ENCODE measurements at places on chromosomes 7 and 10.
A peak's percentile ranks its signal among the peaks of the same experiment; 100 is the strongest.

DNA sequence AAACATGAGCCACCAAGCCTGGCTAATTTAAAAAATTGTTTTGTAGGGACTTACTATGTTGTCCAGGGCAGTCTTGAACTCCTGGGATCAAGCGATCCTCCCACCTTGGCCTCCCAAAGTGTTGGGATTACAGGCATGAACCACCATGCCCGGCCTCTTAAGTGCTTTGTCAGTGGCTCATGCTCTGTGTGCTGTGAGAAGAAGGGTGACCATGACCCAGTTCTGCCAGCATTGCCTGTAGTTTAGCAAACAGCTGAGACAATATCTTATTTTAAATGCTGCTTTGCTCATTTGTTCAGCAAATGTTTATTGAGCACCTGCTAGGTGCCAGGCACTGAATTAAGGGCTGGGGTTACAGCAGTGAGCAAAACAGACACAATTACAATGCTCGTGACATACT lies 9.0 kb downstream of the ADCK2 start:
- no peak for DNase-seq

DNA sequence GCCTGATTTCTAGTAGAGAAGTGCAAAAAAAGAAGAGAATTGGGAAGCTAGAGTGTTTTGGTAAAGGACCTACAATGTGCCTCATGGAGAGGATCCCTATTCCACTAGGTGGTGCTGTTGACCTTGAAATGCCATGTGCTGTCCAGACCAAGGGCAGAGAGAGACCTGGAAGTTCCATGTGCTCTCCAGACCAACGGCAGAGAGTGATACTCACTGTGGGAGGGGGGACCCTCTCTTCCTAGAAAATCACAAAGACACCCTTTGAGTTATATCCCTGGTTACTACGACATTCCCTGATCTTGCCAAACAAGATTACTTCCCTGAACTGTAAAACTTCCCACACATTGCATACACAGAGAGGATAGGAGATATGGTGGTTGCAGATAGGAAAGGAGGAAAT lies 212.7 kb upstream of the ZNF804B start:
- peak; percentile 2 for DNase-seq

- DNase-seq = no peak
Observed at GRCh38 chr7:118689403-118689802, 464.9 kb downstream of the ANKRD7 start.

- DNase-seq = no peak
Observed at GRCh38 chr10:126584836-126585235, 85.7 kb downstream of the C10orf90 start.

DNA sequence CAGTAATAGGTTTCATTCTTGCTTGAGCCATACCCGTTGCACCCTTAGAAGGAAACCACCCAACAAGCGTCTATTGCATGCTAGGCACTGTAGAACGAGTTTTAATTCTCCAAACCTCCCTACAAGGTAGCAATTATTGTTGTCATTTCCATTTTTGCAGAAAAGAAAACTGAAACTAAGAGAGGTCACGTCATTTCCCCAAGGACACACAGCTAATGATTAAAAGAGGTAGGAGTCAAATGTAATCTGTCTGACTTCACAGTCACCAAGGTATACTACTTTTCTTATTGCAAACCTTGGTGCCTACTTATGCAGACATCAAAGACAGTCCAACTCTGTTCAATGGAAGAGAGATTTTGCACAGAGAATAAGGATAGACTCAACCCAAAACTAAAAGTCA lies 49.1 kb upstream of the C1QL3 start:
- no peak for DNase-seq

DNA sequence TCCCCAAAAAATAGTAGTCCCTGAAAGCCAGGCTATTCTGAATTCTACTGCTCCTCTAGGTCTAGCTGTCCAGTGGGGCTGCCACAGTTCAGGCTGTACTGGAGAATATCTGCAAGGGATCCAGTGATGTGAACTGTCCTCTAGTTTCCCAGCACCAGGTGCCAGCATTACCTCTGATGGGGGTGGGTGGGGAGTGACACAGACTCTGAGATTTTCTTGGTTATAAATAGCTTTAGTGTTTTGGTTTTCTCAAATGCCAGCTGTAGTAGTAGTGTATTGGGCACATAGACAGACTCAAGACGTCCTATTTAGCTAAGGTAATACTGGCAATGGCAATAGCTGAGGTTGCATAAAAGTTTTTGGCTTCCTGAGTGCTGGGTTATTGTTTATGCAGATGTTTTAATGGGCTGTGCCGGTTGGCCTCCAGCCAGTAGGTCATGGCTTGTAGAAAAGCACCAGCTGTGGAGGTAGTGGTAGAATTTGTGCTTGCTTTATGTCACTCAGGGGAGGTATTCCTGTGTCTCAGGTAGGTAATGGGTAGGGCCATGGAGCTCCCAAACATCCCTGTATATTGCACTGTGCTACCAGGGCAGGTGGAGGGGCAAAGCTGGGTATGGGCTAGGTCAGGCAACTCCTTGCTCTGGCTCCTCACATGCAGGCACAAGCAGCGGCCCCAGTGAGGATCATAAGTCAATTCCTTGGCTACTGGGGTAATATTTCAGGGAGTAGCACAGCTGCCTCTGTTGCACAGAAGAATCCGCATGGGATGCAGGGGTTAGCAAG lies 338.7 kb upstream of the LRRTM3 start:
- no peak for DNase-seq

DNA sequence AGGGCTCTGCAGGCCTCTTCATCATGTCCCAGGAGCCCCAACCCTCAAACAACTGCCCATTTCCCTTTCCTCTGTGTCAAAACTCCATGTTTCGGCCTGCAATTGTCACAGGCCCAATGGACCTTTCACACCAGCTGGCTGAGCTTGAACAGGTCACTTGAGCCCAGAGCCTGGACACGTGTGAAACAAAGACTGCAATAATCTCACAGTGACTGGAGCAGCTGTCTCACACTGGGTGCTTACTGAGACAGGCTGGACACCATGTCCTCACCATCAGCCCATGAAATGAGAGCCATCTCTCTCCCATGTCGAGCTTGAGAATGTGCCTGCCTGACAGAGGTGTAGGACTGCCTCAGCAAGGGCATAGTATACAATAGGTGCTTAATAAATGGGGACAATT lies 19.5 kb upstream of the EIF5AL1 start:
- DNase-seq = no peak

DNA sequence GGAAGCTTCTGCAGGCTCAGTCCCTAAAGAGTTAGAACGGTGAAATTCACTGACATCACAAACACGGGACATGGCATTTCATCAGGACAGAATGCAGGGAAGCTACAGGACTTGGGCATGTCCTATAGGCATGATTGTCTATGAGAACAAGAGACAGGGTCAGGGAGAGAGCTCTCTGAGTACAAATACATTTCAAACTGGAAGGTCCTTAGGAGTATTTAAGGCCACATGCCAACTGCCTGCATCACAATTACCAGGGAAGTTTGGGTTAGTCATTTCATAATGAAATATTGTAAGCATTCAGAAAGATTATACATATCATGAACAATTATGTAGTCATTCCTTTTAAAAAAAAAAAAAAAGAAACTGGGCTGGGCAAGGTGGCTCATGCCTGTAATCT lies 71.3 kb downstream of the CREB3L2 start:
- no peak for DNase-seq

GRCh38 chr7:136134503-136134902 lies 157.3 kb upstream of the MTPN start:
- DNase-seq = no peak

DNA sequence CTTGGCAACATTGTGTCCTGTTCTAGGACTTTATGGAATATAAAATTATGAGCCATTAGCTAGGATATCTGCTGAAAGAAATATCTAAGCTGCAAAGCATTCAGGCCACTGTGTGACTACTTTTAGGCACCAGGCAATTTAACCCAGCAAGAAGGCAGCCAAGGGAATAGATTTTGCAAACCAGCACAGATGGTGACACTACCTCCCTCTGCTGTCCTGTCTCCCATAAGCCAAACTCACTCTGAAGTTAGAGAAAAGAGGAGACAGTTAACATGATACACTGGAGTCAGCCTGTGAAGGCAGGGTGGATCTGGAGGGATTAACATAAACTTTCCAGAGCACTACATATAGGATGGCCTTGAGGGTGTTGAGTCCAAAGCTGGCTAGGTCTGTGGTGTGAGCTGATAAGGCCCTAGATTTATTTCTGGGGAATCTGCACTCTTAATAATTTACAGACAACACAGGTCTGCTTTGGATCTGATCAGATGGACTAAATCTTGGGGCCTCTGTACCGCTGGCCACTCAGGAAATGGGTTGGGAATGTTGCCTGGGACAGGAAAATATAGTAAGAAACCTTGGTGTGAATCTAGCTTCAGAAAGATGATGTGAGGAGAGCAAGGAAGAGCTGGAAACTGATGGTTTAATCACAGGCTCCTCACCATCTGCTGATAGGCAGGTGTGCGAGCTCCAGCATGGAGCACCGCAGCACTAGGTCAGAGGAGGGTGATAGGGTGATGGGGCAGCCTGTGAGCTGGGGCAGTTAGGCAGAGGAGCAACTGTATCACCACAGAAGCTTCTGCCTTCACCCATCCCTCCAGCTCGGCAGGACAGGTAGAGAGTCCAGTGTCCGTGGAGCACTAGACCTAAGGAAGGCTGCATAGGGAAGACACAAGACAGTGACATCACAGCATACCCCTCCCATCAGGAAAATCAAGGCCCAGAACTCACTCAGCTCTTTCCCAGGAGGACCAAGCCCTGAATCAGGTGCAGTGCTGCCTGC lies 229.9 kb upstream of the PRSS1 start:
- DNase-seq = no peak

DNA sequence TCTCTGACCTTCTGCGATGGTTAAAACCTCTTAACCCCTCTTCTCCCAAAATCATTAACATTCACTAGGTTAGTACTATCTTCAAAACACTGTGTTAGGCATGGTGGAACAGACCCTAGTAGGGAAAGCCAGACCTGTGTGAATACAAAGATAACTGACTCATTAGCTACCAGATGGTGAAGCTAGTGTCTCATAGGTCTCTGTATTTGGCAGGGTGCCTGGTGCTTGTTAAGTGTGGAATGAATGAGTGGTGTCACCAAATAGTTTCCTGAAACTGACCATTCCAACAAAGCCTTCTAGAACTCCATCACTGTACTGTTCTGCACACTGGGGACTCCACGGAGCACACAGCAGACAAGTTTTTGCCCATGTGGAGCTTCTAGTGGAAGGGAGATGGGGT lies 27.7 kb upstream of the TM9SF3 start:
- DNase-seq = no peak

GRCh38 chr10:84348860-84349259 lies 20.5 kb downstream of the CCSER2 start:
- DNase-seq = no peak

GRCh38 chr7:19964246-19964645 lies 190.8 kb upstream of the TMEM196 start:
- no peak for DNase-seq

GRCh38 chr7:68417659-68418058 lies 1180.6 kb upstream of the AUTS2 start:
- no peak for DNase-seq

DNA sequence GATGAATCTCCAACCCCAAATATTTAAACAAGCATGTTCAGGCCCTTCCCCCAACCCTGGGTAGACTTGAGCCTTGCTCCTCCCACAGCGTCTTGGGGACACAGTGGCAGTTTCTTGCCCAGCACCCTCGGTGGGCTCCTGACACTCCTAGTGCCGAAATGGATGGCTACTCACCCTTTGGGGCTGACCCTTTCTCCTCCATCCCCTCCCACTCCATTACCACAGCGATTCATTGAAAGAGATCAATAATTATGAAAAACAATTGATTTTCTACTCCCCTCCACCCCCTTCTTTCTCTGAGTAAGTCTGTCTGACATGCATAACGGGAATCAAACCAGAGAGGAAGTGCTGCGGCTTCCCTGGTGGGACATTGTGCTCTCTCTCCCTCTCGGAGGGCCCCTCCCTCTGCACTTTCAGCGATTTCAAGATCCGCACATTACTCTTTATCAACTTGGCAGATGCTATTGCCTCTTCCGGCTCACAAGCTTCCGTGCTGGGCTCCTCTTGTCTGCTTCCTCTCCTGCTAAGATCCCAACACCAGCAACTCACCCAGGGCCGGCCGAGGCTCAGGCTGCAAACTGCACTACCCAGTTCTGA lies 79.0 kb upstream of the PLXNA4 start:
- no peak for DNase-seq

DNA sequence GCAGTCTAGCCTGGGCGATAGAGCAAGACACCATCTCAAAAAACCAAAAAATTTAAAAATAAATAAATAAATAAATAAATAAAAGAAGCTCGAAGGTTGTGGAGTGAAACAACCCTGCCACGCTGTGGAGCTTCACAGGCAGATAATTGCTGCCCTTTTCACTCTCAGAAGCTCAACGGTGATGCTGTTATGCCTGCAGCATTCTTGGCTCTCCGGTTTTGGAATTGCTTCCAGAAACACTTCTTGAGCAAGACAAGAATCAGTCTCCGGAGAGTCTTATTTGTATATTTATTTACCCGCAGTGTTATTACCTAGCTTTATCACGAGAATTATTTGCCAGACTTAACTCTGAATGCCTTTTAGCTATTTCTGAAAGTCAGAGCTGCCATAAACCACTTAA lies 40.5 kb upstream of the UBE2H start:
- DNase-seq = no peak

- DNase-seq = no peak
Observed at GRCh38 chr7:99106821-99107241, 37.1 kb downstream of the SMURF1 start.

DNA sequence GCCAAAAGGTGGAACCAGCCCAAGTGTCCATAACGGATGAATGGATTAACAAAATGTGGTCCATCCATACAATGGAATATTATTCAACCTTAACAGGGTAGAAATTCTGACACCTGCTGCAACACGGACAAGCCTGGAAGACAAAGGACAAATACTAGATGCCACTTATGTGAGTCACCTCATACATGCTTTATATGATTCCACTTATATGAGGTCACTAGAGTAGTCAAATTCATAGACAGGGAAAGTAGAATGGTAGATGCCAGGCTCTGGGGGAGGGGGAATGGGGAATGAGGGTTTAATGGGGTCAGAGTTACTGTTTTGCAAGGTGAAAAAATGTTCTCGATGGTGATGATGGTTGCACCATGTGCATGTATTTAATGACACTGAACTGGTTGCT lies 34.0 kb upstream of the CYTH3 start:
- peak; percentile 31 for DNase-seq

DNA sequence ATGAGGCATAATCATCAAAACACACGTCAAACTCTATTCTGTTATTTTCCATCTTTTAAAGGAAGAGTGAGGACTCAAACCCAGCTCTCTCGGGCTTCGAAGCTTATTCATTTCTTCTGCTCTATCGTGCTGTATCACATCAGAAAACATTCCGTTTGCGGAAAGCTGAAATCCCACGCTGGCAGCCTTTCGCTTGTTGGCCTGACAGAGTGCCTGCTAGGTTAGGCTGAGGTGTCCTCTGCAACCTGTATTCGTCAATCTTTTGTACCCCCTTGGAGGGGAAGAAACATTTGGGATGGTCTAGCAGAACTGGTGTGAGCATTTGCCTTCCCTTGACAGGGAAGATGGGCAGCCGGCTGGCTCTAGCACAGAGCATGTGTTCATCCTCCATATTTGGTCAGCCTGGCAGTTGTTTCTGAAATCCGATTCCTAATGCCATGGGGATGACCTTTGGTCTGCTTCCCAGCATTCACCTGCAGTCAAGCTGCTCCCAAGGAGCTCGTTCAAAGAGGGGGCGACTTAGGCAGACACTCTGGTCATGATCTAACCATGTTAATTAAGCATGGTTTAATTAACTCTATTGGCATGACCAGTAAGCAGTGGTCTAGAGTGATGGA lies 55.2 kb downstream of the TACC2 start:
- DNase-seq = no peak

All from NCI-H774 (cell line).